ENCODE measurements at places on chromosomes 6 and 20.
A peak's percentile ranks its signal among the peaks of the same experiment; 100 is the strongest.

DNA sequence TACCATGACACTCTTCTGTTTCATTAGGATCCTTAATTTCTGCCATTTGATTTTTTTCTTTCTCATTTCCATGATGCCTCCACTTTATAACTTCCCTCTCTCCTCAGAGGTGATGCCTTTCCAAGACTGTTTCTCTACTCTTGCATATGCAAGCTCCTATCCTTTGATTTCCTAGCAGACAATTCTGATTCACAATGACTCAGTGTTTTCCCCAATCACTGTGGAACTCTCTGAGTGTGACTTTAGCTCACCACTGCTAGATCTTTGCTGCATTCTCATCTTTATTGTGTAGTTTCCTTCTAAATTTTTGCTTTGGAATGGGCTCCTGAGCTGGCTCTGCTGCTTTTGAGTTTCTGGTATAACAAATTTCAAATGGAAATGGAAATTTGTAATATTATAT is 184.9 kb downstream of the TINAG start:
- no peak for DNase-seq

- DNase-seq = no peak
Observed at GRCh38 chr6:13566500-13566899, 7.9 kb upstream of the SIRT5 start.

DNA sequence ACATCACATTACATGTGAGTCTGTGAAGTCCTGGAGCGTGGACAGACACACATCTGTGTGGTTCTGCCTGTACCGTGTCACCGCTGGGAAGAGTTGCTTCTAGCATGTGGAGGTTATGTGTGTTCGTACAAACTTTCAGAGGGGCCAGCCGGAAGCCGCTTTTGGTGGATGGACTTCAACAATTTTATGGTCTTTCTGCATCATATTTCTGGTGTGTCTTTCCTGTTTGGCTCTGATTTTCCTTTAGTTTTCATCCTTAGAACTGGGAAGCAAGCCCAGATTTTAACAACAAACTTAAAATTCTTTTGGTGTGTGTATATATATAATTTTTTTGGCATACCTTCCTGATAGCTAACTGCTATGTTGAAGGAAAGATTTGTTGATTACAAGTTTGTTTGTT is 71.2 kb downstream of the TIAM2 start:
- DNase-seq = no peak

- DNase-seq = no peak
Observed at GRCh38 chr6:54541541-54541940, 233.3 kb downstream of the TINAG start.

DNA sequence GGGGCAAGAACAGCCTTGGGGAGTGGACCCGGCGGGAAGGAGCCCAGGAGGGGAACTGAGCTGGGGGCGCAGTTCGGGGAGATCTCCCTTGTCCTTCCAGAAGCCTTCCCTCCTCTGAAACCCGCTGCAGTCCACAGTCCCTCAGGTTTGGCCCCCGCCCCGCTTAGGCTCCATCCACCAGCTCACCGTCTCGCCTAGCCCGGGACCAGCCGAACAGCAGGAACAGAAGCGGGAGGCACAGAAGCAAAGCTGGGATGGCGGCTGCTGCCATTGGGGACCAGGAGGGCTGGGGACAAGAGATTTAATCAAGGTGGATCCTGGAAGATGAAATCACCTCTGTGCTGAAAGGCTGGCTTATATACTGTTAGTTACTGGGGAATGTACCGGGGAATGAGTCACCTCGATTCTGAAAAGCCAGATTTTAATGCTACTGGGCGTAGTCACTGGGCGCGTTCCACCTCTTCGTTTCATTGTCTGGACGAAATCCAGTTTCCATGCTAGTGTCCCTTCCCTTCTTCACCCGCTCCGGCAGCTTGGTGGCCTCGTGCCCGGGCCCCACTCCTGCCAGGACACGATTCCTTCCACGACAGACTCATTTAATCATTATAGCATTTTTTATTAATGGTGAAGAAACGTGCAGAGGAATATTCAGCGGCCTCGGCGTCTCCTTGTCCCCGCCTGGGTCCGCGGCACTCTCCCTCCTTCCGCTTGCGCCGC is at the start of gene RAET1L:
TSS of gene RAET1L (minus strand) at position 332 of the 717 bp plus-strand sequence. CDS start at position 271, 61 bp downstream.
- peak; percentile 57 for DNase-seq

- no peak for DNase-seq
Observed at GRCh38 chr6:28775405-28776129, 148.2 kb downstream of the TRIM27 start.

- DNase-seq = no peak
Observed at GRCh38 chr6:31358302-31358701, 1.3 kb upstream of the HLA-B start.

DNA sequence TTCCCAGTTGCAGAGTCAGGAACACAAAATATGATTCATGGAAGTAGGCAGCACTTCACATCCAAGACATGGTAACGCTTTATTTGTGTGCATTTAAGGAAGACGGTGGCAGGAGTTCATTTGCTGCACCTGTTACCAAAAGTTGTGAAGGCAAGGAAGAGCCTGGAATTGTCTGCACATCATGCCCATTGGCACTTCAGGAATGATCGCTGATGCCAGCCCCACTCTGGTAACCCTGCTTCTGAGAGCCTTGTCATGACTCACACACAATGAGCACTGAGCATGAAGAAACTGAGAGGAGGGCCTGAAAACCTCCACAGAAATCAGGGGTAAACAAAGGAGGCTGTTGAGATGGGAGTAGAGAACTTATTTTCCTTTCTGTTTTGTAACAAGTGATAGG is 181.1 kb downstream of the RPS12 start:
- DNase-seq = no peak

DNA sequence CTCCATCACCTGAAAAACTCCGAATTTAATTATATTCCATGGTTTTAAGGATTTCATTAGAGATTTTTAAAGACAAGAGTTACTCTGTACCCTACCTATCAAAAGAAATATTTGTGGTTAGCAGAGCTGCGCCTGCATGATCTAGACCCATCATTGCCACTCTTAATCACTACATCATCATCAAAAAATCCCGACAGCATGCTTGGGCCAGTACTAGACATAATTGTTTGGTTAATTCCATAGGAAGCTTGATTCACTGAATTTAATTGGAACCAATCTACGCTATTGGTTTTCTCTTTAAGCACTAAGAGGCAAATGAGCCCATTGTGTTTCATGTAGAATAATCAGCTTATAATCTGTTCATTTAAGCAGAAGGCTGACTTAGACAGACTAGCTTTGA is 33.4 kb upstream of the RNF217 start:
- no peak for DNase-seq

GRCh38 chr6:92723390-92723931 is 695.9 kb downstream of the EPHA7 start:
- DNase-seq = no peak

- peak; percentile 59 for DNase-seq
Observed at GRCh38 chr6:73579851-73580246, 59.0 kb upstream of the EEF1A1 start.

GRCh38 chr6:138465007-138465645 is 34.2 kb downstream of the NHSL1 start:
- DNase-seq = peak; percentile 66

DNA sequence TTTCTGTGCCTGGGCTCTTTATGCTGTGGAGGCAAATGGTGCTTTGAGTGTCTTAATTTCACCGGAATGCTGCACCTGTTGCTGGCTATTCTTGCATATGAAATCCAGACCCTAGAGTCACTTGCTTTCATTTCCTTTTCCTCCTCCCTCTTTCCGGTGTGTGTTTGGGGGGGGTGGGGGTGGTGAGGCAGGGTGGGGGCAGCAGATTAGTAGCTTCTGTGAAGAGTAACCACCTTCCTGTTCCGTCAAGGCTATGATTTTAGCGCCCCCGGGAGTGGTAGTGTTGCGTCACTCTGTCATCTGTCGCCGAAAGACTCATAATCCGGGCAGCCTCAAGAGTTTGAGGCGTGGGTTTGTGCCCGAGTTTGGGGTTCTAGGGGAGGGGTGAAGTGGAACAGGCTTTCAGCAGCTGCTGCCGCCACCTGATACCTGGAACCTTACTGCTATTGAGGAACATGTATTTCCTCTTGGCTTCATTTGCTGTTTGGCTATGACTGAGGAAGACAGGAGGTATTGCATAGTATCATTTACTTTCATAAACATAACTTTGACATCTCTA is 49.1 kb downstream of the UTRN start:
- no peak for DNase-seq

DNA sequence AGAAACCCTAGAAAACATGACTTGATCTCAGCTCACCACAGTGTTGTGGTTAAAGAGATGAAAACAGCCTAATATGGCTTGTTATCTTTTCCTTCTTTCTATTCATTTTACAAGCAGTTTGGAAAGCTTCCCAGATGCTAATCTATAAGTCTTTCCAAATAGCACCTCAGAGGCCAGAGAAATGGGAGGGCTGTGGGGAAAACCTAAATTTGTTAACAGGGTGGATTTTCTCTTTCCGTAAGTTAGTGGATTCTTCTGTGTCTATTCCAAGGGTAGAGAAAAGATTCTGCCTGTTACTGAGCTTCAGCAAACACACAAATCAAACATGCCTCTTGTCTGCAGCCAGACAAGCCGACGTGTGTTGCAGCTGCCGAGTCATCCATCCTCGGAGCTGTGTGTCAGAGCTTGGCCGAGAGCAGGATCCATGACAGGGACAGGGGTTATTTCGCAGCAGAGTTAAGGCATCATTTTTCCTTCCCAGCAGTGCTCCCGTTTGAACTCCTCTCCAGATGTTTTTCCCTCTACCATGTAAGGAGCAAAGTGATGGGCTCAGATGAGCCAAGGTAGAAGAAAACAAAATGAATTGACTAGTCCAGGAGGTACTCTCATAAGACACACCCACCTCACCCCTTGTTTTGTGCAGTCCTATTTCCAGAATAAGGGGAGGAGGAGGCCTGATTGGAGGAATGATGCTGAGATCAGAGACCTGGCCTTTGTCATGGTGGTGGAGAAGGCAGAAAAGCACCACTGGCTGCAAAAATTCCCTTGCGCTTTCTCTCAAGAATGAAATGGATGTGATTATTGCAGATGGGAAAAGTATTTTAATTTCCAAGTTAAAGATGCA is 560.0 kb downstream of the C6orf118 start:
- no peak for DNase-seq

DNA sequence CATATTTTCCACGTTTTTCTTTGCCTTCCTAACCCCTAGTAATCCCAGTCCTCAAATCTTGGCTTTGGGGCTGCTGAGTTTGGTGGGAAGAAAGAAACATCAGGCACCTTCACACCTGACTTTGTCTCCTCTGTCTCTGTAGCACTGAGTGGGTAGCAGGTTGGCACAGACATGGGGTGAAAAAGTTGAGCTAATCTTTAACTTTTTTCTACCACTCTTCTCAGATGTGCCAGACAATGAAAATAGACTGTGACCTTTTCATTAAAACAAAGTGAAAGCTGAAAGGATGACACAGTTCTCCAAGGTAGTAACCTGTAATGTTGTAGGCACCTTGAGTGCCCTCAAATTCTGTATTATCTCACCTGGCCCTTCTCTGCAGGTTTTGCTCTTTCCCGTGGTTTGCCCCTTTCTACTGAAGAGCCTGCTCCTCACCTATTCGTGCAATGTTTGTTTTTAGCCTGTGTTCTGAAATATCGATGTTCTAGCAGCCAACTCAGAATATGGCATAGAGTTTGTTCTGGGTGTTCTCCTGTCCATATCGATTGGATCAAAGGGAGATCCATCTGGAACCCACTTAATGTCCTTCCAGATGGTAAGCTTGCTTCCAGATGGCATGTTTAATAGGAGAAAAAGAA is 57.8 kb upstream of the ATXN1 start:
- no peak for DNase-seq

GRCh38 chr20:51541189-51542032 is 1.1 kb downstream of the NFATC2 start:
- DNase-seq = peak; percentile 74

Data from hepatic stellate cell (primary cell).